Stimulated activated CD8-positive, alpha-beta memory T cell treated with anti-CD3 and anti-CD28 coated beads, Interleukin-7, amount 100 ng/mL, for 48 hours (primary cell): ENCODE measurements at places on chromosomes 13 and 19.

DNA sequence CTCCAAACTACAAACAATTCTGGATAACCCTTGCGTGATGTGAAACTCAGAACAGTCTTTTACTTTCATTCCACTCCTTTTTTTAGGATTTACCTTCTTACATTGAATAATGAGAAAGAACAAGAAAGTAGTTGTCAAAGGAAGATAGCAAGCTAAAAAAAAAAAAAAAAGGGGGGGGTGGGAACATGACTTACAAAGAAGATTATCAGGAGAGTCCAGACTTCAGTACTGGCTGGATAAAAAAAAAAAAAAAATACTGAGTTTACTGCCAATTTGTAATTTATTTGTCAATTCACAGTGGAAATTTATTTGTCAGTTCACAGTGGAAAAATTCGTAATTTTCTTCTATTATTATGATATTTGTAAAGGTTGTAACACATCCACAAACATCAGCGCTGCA lies 792.4 kb upstream of the SLITRK5 start:
- DNase-seq = no peak

DNA sequence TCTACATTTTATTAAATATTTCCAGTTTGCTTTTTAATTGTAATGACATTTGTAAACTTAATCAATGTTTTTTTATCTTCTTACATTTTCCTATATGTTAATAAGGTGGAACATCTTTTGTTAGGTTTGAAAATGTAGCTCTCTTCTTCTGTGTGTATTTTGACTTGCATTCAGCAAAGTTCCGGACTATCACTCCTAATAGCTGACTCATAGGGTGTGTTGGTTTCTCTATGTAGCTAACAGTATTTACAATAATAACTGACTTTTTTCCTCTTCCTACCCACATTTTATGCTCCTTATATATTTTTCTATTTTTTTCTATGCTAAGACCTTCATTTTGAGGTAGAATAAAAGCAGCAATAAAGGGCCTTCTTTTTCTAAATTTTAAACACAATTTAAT lies 28.1 kb downstream of the MYO16 start:
- no peak for DNase-seq

DNA sequence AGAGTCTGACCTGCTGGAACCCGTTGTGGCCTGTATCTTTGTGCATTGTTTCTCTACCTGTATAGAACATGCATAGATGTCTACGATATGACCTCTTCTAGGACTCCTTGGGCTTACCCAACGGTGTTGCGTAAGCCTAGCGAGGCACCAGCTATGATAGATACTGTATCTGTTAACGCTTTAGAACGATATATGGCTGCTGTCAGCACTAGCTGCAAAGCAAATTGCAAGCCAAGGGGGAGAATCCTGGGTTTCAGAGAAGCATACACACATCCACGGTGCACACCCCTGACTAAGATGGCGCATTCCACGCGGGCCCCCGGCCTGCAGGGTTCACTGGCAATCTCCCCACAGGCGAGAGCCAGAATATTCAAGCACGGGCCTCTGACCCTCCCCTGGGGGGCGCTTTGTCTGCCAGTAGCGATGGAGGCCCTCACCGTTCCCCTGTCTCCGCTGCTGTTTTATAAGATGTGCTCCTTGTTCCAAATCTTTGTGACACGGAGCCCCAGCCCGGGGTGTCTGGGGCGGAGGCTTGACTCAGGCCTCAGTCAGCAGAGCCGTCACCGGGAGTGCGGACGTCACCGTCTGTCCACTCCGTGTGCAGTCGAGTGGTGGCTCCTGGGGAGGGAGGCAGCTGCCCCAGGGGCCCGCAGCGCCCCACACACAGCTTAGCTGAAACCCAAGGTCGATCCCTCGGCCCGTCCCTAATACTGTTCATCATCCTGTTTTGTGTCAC lies 12.9 kb upstream of the RPS15 start:
- no peak for DNase-seq

- no peak for DNase-seq
Measured at GRCh38 chr13:36875961-36876360, 44.1 kb downstream of the SMAD9 start.

DNA sequence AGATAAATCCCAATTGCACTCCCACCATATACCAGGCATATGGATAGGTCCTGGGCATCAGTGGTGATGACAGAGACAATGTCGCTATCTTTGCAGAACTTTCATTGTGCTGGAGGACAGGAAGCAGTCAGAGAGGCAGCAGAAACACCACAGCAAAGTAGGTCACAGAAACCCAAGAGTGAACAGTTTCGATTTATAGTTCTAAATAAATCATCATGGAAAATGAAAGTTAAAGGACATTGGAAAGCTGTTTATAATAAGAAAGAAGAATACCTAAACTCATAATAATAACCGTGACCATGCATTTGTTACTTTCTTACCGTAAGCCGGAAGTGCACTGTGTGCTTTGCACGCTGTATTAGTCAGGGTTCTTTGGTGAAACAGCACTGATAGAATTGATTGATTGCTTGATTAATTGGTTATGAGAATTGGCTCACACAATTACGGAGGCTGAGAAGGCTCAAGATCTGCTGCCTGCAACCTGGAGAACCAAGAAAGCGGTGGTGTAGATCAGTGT lies 38.9 kb downstream of the ALOX5AP start:
- DNase-seq = no peak

DNA sequence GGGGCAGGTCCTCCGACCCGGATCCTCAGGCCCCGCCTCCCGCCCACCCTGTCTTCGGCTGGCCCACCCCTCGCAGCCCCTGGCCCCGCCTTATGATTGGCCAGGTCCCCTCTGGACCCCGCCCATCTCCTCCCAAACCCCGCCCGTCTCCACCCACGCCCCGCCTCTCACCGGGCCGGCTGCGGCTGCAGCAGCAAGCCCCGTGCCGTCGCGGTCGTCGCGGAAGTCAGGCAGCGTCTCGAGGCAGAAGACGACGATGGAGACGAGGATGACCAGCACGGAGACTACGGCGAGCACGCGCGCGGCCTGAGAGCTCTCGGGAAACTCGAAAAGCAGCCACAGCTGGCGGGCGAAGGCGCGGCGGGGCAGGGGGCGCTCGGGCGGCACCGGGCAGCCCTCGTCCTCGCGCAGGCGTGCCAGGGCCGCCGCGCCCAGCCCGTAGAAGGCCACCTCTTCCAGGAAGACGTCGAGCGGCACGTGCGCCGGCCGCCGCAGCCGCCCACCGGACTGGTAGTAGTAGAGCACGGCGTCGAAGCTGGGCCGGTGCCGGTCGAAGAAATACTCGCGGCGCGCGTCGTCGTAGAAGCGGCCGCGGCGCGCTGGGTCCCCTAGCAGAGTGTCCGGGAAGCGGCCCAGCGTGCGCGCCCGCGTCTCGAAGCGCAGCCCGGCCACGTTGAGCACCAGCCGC lies 495 bp downstream of the KCNA7 start:
- no peak for DNase-seq

DNA sequence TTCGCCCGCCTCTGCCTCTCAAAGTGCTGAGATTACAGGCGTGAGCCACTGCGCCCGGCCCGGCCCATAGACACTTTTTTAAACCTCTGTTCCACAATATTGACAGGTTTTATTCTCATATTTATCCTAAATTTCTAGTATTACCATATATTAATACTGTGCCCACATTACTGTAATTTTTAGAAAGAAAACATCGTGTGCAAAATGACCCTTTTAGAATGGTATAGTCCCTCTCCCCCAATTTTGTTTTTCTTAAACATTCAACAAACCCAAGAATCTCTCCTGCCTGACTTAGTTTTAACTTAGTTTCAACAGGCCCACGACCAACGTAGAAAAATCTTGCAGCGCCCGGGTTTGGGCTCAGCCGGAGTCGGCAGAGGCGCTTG lies 9.1 kb downstream of the CDX2 start:
- DNase-seq = no peak

DNA sequence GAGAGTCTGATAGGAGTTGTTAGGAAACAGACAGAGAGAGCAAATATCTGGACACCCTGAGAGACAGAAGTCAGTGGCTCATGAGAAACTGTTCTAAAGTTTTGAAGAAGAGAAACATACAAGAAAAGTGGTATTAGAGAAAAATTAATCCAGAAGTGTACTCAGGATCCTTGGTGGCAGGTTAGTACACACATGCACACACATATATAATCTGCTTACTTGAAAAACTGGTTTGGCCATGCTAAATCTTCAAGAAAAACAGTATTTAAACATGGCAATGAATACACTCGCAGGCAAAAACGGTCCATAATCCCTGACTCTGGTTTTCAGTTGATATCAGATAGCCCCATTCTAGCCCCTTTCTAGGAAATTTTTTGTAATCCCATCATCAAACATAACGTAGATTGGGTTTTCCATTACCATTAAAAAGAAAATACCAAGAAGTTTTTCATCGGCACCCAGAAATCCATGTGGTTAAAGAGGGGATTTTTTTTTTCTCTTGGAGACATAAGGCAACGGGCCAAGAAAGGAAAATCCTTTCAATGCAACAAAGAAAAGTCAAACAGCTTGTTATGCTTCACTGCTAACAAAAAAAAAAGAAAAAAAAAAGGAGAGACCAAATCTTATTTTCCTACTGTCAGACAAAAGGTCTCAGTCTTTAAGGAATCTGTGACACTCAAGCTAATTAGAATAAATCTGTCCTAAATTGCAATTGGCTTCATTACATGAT lies 178.0 kb upstream of the MIR17HG start:
- no peak for DNase-seq

DNA sequence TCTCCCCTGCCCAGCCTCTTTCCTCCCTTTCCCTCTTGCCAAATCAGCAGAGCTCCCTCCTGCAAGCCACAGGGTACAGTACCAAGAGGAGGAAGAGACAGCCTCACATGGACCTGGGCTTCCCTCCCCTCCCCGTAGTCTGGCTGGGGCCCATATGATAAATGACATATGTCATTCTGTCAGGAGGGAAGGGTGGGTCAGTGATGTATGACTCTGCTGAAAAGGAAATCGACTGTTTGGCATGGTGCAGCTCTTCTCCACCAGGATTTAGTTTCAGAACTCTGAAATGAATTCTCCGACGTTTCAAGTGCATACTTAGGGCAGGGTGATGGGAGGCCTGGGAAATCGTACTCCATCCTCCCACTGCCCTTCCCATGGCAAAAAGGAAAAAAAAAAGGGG lies 9.8 kb downstream of the TSHZ3 start:
- no peak for DNase-seq

GRCh38 chr13:48346583-48346982 lies 43.0 kb downstream of the RB1 start:
- no peak for DNase-seq

DNA sequence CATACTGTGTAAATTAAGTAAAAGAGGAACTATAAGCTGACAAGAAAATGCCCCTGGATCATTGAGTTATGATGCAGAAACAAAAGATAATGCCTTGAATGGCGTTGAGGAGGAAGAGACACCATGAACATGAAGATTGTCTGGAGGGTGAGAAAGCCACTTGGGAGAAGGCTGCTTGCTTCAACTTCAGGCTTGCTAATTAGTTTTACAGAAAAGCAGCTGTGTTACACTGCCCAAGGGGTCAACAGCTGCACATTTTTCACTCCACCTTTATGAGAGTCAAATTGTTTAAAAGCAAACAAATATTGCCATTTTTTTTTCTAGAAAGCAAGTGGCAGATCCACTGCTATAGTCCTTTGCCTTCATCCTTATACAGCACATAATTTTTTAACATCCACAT lies 35.5 kb upstream of the KLF12 start:
- no peak for DNase-seq

DNA sequence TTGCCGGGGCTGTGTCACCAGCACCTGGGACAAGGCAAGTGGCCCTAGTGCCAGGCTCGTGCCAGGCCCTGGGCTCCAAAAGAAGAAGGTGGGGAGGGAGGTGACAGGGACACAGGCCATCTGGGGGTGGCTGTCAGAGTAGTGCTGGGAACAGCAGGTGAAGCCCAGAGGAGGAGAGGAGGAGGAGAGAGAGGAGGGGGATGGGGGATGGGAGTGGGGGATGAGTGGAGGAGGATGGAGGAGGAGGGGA lies 18.7 kb downstream of the LSM4 start:
- no peak for DNase-seq

GRCh38 chr19:31801611-31802010 lies 452.4 kb upstream of the TSHZ3 start:
- DNase-seq = no peak

DNA sequence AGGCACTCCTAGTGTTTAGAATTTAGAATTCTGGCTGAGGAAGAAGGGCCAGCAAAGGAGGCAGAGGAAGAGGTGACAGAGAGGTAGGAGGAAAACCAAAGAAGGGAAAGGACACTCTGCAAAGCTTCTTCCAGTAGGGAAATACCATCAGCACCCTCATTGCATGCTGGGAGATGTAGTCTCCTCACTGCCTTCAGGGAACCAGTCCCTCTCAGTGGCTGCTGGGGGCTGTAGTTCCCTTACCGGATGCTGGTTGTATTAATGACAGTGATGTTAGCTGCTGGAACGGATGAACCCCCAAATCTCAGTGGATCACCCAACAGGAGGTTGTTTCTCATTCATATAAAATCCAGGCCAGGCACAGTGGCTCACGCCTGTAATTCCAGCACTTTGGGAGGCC lies 10.1 kb downstream of the GRIN2D start:
- no peak for DNase-seq

DNA sequence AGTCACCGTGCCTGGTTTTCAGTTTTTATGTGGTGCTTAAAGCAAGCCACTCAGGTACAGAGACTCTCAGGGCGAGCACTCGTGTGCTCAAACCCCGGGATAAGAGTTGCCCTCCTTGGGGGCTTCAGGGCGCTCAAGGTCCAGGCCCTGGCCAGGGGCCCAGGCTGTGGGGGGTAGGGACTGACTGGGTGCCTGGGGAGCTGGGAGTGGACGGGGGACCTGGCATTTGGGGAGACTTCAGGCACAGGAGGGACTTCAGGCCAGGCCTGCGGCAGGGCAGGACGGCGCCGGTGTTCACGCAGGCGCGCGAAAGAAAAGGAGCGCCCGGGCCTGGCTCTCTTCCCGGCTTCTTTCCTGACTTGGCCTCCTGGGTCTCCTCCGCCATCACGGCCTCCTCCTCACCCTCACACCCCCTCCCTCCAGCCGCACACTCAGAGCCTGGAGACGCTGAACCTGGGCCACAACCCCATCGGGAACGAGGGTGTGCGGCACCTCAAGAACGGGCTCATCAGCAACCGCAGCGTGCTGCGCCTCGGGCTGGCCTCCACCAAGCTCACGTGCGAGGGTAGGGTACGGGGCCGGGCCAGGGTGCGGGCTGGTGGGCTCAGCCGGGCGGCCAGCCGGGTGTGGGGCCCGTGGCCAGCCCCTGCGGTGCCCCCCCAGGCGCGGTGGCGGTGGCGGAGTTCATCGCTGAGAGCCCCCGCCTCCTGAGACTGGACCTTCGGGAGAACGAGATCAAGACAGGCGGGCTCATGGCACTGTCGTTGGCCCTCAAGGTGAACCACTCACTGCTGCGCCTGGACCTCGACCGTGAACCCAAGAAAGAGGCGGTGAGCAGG lies 16.1 kb downstream of the NKPD1 start:
- DNase-seq = no peak

DNA sequence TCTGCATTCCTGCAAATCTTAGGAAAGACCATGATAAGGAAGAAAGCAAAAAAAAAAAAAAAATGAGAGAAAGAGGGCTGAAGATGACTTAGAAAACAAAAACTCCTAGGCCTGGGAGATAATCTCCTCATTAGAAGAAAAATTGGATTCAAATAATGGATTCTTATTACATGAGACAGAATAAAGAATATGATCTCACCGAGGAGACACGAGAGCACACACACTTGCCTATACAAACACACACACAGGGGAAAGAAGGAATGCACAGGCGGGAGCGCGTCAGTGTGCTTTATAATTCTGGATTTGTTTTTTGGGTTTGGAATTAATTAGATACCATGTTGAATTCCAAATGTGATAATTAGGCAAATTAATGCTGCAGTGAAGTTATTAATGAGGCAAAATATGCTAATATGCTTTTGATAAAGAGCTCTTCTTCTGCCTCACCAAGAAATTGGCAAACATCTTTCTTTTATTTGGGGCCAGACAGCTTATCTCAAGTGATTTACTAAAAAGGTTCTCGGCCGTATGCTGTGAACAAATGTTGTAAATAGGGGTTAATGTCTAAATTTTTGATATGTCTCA lies 36.1 kb upstream of the PCDH8 start:
- DNase-seq = no peak
